ENCODE measurements at places on chromosomes 1 and 21.
A peak's percentile ranks its signal among the peaks of the same experiment; 100 is the strongest.

DNA sequence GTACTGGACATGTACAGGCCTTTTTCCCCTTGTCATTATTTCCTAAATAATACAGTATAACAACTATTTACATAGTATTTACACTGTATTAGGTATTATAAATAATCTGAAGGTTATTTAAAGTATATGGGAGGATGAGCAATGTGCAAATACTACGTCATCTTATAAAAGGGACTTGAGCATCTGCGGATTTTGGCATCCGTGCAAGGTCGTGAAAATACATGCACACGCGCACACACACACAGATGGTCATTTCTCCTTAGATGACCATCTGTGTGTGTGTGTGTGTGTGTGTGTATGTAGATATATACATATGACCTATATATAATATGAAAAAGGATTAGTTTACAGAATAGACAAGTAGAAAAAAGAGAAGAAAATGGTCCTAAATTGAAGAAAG lies 15.4 kb downstream of the ALG14 start:
- no peak for DNase-seq

- DNase-seq: peak; percentile 56
Observed at GRCh38 chr1:119711804-119712341, at the start of gene PHGDH. TSS of gene PHGDH (plus strand) at chr1:119711934. CDS start at chr1:119712023, 89 bp downstream.

- DNase-seq: no peak
Observed at GRCh38 chr21:24278711-24279110, 1328.6 kb downstream of the MRPL39 start.

DNA sequence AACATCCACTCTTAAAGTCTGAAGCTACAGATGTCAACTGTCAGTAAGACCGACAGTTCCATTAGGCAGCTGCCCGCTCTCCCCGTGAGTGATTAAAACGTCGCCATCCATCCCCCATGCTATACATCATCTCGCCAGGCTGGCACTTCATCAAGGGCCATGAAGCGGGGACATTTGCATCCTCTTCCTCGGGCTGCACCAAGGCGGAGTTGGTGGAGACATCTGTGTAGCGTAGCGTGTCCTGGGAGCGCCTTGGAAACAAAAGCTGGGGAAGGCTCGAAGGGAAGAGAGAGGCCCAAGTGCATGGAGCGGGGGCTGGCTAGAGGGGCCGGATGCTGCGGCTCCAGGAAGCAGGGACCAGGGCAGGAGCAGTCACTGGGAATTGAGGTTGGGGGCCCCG lies 250.1 kb downstream of the KAZN start:
- DNase-seq: no peak

GRCh38 chr1:36513676-36514473 lies 31.2 kb upstream of the CSF3R start:
- DNase-seq: no peak

All from adrenal gland (tissue), 19 donors.